Activated CD4-positive, CD25-positive, alpha-beta regulatory T cell (primary cell): ENCODE measurements at places on chromosomes 12 and 14.

DNA sequence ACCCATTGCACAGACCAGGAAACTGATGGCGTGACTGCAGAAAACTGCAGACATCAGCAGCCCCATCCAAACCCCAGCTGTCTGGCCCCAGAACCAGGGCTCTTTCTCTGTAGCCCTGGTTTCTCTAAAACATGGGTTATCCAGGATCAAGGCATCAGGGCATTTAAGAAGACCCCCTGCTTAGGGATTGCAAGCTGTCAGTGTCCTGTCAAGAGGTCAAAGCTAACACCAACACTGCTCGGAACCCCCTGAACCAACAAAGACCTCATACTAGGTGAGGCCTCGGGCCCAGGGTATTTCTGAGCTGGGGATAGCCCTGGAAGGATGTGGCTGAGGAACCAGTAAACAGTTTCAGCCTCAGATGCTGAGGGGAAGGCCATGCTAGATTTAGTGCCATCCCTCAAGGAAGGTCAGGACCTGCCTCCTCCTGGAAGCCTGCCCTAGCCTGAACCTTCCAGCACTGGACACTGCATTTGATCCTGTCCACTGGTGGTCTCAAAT, 39.2 kb downstream of the BCL11B start:
- DNase-seq: no peak

DNA sequence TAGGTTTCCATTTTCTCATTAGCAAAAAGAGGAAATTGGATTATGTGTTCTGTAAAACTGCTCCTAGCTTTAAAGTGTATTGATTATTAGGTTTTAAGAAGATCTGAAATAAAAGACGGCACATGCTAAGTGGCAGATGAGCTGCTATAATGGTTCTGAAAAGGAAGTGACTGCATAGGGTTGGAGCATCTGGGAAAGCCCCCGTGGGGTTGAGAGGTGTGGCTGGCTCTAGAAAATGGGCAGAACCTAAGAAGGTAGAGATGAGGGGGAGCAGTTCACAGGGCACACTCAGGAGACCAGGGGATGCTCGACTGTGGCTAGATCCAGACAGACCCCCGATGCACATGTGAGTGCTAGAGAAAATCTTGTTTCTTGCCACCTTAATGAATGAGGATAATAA, 1.9 kb downstream of the IFNG-AS1 start:
- DNase-seq: no peak

- DNase-seq: no peak
These were observed 531.4 kb downstream of the FUT8 start for GRCh38 chr14:65943916-65944410.

- no peak for DNase-seq
These were observed 7.0 kb downstream of the FOXA1 start for GRCh38 chr14:37587881-37588666.

GRCh38 chr12:65535946-65536345, 257.5 kb downstream of the MSRB3 start:
- no peak for DNase-seq

- DNase-seq: no peak
These were observed 1.5 kb downstream of the RDH5 start for GRCh38 chr12:55721601-55722213.

DNA sequence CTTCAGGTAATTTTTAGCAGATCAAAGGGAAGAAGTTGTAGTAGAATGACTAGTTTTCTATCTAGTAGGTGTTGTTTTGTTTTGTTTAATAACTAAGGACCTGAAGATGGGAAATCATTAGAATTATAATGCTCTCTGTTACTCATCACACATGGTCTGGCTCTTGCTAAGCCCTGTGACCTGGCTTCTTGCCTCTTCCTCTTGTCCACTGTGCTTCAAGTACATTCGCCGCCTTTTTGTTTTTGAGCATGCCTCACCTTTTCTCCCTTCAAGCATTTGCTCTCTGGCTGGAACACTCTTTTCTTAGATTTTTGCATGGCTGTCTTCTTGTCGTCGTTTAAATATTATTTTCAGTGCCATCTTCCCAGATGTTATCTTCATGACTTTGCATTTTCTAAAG, 47.7 kb downstream of the DAAM1 start:
- no peak for DNase-seq

- DNase-seq: no peak
These were observed 46.5 kb downstream of the ELK3 start for GRCh38 chr12:96240656-96241055.
